ENCODE measurements at places on chromosomes 5 and 9.

DNA sequence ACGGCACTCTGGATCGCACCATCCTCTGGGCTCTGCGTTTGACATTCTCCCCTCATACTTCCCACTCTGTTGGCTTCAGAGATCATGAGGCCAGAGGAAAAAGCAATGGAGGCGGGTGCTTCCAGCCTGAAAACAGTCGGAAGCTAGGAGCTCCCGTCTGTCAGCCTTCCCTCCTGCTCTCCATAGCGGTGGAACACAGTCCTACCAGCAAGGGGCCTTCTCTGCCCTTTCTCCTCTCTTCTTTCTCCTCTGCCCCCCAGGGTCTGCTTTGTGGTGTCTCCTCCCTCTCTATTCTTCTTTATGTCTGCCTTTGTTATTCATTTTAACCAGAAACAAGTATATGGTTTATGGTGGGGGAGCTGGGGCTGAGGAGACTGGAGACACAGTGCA, 152.5 kb upstream of the NFIB start:
- DNase-seq = no peak

DNA sequence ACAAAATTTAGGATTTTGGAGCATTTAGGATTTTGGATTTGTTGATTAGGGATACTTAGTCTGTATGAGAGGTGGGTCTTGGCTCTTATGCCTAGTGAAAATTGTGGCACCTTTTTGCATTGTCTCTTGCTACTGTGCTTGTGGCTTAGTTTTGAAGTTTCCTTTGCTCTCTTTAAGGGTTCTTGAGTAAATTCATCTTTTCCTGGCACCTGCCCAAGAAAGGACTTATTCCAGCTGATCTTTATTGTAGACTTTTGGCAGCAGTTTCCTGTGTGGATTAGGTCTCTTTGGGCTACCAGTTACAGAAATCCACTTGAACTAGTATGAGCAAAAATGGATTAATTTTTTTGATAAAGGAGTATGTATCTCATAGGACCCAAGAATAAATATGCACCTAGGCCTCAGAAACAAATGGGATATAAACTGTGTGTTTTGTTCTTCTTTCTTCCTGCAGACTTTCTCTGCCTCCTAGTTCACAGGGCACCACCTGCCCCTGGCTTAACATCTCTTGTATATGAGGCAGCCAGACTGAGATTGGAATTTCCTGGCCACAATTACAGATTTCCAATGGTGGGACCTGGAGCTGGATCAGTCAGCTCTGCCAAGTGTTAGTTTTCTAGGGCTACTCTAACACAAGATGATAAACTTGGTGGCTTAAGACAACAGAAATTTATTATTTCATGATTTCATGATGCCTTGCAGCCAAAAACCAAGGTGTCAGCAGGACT, 44.6 kb downstream of the FOCAD start:
- DNase-seq = no peak

GRCh38 chr5:121693864-121694263, 157.8 kb upstream of the FTMT start:
- DNase-seq = no peak

GRCh38 chr9:108316066-108316465, 539.7 kb downstream of the ACTL7B start:
- DNase-seq = no peak

DNA sequence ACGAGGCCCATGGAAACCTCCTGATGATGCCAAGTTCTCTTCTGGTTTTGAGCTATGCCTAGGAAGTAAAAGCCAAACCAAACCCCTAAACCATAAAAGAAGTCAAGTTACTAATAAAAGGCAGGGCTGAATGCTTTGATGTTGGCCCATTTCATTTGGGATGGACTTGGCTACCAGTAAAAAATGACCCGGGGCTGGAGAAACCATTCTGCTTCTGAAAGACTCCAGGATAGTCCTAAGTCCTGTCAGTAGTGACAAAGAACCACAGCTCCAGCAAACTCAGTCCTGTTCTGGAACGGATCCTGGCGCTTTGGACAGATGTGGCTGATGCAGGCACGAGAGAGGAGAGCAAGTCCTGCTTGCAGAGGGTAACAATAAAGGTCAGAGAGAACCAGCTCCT, 68.6 kb downstream of the SH3PXD2B start:
- no peak for DNase-seq

DNA sequence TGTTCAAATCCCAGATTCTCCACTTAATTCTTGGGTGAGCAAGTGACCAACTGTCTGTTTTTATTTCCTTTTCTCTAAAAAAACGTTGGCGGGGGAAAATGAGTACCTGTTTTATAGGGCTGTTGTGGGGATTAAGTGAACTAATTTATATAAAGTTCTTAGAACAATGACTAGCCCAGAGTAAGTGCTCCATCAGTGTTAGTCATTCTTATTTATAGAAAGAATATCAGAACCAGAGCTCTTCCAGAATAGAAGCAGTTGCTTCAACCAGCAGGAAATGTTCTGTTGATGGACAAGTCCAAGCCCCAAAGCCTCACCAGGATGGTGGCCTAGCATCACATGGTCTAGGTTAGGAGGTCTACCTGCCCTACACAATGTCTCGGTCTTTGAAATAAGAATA, 379.2 kb downstream of the ACTL7B start:
- DNase-seq = no peak

GRCh38 chr9:77563174-77563573, 84.9 kb downstream of the GNA14 start:
- no peak for DNase-seq

DNA sequence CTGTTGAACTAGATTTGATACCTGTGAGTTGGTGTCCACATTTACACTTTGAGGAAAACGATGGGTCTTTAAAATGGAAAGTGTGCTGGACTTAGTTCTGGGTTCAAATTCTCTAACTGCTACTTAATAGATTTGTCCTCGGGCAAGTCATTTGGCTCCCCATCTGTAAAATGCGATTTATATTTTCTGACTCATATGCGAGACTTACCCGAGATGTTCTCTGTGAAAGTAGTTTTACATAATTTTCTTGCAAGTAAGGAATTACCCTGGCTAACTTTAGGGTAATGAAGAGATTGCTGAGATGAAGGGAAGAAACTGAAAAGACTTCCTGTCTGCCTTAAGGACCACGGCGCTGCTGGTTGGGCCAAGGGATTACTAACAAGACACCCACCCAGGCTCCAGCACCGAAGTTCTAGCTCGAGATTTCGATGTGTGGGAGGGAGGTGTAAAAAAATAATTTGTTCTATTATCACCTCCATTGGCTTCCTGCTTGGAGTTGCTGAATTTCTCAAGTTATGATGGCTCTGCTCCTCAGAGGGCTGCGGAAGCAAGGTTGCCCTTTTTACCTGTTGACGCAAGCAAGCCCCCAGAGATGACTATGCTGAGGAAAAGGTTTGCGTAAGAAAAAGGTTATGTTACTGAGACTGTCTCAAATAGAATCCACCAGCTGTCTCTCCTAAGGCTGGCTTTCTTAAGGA, 24.1 kb downstream of the PCSK1 start:
- no peak for DNase-seq

DNA sequence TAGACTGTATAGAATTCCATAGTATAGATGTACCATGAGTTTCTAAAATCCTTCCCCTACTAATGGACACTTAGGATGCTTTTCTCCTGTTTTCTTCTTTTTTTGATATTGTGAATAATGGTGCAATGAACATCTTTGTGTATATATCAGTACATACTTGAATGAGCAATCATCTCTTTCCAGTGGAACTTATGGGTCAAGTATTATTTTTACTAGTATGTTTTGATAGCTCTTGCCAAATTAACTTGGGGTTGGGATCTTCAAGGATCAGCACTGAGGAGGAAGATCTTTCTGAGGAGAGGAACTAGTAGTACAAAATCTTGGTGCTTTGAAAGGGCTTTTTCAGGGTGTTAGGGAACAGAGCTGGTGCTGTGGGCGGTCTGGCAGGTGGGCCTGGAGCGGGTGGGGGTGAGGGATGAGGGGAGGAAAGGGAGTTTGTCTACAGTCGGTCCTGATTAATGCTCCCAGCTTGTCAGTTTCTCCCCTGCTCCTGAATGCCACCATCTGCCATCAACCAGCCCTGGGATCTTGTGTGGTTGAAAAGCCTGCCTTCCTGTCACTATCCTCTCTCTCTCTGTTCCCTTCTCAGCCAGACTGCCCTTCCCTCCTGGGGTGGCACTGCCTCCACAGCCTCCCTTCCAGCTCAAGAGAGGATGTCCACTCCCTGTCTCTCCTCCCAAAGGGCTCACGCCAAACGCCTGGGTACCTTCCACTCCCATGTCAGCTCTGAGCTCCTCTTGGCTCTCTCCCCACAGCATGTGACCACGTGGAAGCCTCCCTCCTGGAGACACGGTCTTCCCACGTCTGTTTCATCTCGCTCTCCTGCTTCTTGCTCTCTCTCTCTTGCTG, 185.9 kb downstream of the DAB2IP start:
- DNase-seq = peak; percentile 22

DNA sequence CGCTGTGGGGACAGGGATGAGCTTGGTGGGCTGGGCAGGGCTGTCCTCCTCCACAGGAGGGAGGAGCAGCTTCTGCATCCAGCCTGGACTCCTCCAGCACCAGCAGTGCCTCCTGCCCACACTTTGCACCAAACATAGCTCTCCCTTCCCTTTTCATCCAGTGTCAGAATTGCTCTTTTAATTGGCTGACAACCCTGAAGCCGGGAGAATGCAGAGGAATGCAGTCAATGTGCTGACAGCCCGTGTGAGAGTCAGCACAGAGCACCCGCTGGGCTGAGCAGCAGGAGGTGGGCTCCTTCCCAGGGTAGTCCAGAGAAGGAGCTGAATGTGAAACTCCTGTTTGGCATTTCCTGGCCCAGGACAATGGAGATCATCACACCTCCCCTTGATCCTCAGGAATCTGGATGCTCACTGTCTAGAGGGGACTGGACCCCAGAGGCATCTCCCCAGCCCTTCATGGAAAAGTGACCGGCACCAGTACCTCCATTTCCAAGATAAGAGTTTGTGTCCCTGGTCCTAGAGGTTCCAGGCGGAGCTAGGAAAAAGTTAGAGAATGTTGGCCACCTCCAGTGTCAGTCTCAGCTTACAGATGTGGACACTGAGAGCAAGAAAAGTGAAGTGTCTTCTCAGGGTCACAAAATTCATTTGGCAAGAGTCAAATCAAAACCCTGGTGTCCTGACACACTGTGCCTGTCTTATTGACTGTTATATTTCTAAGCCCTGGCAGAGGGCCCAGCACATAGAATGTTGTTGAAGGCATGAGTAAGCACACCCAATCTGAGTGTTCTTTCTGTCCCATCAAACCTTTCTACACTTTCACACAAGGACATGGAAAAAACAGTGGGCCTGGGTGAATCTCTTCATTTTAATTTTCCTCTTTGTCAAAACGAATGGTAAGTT, 202.1 kb downstream of the SNX18 start:
- DNase-seq = no peak

DNA sequence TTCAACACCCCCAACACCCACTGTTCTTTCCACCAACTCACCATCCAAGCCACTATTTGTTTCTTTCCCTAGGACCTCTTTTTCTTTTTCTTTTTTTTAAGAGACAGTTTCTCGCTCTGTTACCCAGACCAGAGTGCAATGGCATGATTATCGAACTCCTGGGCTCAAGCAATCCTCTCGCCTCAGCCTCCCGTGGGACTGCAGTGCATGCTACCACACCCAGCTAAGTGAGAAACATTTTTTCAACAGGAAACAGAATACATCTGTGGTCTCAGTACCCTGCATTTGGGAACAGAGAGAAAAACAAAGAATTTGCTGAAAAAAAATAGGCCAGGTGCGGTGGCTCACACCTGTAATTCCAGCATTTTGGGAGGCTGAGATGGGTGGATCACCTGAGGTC, 24.6 kb downstream of the B4GALT1 start:
- DNase-seq = peak; percentile 46

GRCh38 chr9:121815084-121815483, 163.7 kb downstream of the DAB2IP start:
- DNase-seq = no peak

DNA sequence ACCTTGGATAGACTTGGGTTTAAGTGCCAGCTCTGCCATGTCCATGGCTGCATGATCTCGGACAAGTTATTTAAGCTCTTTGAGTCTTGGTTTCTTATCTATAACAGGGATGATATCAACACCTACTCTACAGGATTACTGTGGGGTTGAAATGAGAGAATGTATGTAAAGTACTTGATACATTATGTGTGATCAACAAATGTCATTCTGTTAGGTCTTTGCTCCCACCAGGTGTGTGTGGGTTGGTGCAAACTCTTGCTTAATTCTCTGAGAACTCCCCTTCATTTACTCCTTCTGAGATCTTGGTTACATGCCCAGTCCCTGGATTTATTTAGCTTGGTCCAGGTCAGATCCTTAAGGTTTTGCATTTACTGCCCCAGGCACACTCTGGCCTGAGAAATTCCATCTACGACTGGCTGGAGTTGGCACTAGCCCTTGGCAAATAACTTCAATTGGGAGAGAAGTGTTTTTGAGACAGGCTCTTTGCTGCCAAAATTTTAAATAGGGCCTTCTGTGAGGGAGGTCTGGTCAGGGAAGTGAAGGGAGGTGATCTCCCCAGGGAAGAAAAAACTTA, 63.5 kb upstream of the KLF9 start:
- no peak for DNase-seq

GRCh38 chr9:135951889-135952663, 9.1 kb downstream of the UBAC1 start:
- no peak for DNase-seq

DNA sequence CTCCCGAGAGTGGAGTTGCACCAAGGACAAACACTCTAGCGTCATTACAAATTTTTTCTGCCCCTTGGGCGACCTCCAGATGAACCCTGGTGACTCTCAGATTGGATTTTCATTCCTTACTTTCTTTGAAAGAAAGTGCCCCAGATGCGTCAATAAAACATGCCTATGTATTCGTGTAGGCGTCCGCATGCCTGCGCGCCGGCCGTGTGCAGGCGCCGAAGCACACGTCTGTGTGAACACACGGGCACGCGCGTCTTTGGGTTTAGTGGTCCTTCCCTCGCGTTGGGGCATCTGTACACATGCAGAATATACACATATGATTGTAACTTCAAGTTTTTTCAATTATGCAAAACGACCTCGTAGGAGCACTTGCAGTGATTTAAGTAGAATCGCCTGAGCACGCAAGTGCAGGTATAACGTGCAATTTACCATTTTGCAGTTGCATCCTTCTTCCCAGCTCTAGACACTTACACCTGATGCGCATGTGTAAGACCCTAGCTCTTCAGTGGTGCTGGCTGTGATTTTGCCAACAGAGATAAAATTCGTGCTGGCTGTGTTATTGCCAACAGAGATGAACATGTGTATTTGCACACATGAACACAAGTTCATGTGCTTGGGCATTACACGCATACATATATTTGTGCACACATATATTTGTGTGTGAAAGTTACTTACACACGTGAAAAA, 1.9 kb upstream of the LHX2 start:
- no peak for DNase-seq

DNA sequence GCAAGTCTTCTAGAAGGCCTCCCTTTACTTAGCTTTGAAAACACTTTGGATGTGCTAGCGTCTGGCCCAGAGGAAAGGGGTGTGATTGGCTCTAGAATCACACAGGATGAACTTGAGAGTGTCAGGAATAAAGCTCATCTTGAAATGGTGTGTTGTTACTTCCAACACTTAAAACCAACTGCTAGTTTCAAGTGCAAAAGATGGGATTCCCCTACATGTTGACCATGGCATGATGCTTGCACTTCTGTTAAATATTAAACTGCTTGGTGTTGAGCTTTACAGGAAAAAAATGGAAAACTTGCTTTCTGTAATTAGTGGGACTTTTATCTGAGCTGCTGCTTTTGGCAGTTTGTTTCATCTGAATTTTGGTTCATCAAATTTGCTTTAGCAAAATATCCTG, 261.1 kb downstream of the MED10 start:
- DNase-seq = no peak

GRCh38 chr5:139689631-139690063, 41.5 kb downstream of the CXXC5 start:
- no peak for DNase-seq

- no peak for DNase-seq
Measured at GRCh38 chr5:53783624-53784228, 223.3 kb downstream of the NDUFS4 start.
